Body of pancreas (tissue), 4 donors: ENCODE measurements at places on chromosomes 2 and 18.

- no peaks in the 10 kb centered on the region for H3K36me3 ChIP-seq
- no peaks in the 10 kb centered on the region for H3K27me3 ChIP-seq
These were observed 36.4 kb downstream of the WDSUB1 start for GRCh38 chr2:159249990-159250715.

- H3K36me3 ChIP-seq: no peaks in the 10 kb centered on the region
- no peak overlapping the region for H3K27ac ChIP-seq
- no peaks in the 10 kb centered on the region for H3K27me3 ChIP-seq
These were observed 169.2 kb upstream of the LRRTM1 start for GRCh38 chr2:80473796-80474195.

DNA sequence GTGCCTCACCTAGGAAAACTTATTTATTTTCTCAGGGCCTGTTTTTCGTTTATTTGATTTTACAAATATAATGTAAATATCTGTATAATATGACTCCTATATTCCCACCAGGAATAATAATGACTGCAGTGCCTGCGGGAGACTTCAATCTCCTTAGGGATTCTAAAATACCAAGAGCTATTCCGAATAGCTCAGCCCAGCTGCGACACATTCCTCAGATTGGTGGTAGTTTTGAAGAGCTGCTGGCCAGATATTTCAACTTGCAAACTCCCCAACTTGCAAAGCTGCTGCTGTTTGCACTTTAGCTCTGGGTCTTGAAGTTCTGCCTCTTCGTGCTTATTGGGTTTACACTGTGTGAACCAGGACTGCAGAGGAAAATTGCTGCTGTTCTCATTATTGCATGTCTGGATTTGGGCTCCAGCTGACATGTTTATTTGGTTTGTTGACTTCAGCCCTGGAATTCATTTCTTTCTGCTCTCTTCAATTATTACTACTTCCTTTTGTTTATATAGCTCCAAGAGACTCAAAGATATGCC lies 480.2 kb upstream of the CHST9 start:
- H3K36me3 ChIP-seq: no peaks in the 10 kb centered on the region
- no peak overlapping the region for H3K27ac ChIP-seq
- no peak for DNase-seq
- no peak overlapping the region for H3K4me3 ChIP-seq
- peaks cover 14% of the 10 kb centered on the region for H3K4me1 ChIP-seq

- H3K36me3 ChIP-seq: no peaks in the 10 kb centered on the region
- no peak for DNase-seq
- no peaks in the 10 kb centered on the region for H3K4me1 ChIP-seq
- H3K27ac ChIP-seq: no peak overlapping the region
- H3K27me3 ChIP-seq: no peaks in the 10 kb centered on the region
- no peak overlapping the region for H3K4me3 ChIP-seq
These were observed 94.0 kb downstream of the GLI2 start for GRCh38 chr2:120829633-120830025.

GRCh38 chr2:42960002-42960841 lies 167.8 kb upstream of the HAAO start:
- no peaks in the 10 kb centered on the region for H3K27me3 ChIP-seq
- H3K4me3 ChIP-seq: no peak overlapping the region
- H3K36me3 ChIP-seq: no peaks in the 10 kb centered on the region
- DNase-seq: no peak

DNA sequence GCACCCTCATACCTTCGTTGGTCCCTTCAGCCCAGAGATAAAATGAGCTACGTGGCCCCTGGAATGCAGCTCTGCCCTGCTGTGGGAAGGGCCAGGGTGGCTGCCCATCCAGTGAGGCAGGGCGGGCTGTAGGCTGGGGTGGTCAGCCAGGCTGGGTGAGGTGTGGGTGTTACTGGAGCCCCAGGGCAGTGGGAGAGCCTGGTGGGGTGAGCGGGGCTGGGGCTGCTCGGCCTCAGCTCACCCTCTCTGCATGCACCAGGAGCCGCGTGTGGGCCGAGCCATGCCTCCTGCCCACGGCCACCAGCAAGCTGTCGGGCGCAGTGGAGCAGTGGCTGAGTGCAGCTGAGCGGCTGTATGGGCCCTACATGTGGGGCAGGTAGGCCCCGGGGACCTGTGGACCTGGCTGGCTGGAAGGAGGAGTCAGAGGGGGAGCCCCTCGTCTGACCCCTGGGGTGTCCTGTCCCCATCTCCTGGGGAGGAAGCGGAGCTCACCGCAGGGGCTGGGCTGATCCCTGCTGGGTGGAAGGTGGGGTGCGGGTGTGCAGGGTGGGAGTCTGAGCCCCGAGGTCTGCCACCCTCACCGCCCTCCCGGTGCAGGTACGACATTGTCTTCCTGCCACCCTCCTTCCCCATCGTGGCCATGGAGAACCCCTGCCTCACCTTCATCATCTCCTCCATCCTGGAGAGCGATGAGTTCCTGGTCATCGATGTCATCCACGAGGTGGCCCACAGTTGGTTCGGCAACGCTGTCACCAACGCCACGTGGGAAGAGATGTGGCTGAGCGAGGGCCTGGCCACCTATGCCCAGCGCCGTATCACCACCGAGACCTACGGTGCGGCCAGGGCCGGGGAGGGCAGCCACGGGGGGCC lies 5.5 kb downstream of the RNPEPL1 start:
- H3K4me1 ChIP-seq: peaks cover 35% of the 10 kb centered on the region
- H3K27me3 ChIP-seq: no peaks in the 10 kb centered on the region

- DNase-seq: no peak
- no peaks in the 10 kb centered on the region for H3K4me1 ChIP-seq
- no peaks in the 10 kb centered on the region for H3K36me3 ChIP-seq
- no peak overlapping the region for H3K4me3 ChIP-seq
- no peak overlapping the region for H3K27ac ChIP-seq
- H3K27me3 ChIP-seq: no peaks in the 10 kb centered on the region
These were observed 46.0 kb downstream of the DGKD start for GRCh38 chr2:233400341-233400740.

GRCh38 chr2:235636546-235636945 lies 142.7 kb downstream of the AGAP1 start:
- no peaks in the 10 kb centered on the region for H3K36me3 ChIP-seq
- no peak for DNase-seq
- H3K4me1 ChIP-seq: peaks cover 8% of the 10 kb centered on the region
- no peak overlapping the region for H3K27ac ChIP-seq
- H3K27me3 ChIP-seq: no peaks in the 10 kb centered on the region
- no peak overlapping the region for H3K4me3 ChIP-seq

- H3K27ac ChIP-seq: no peak overlapping the region
- no peak overlapping the region for H3K4me3 ChIP-seq
- H3K27me3 ChIP-seq: no peaks in the 10 kb centered on the region
- no peak for DNase-seq
These were observed 5.6 kb upstream of the OSR1 start for GRCh38 chr2:19364014-19364413.

- peaks cover 43% of the 10 kb centered on the region for H3K4me1 ChIP-seq
- H3K27ac ChIP-seq: peak overlapping the region; percentile 66
- DNase-seq: no peak
- H3K36me3 ChIP-seq: no peaks in the 10 kb centered on the region
These were observed 5.7 kb downstream of the GFPT1 start for GRCh38 chr2:69381337-69381737.

- H3K27me3 ChIP-seq: no peaks in the 10 kb centered on the region
- no peak overlapping the region for H3K27ac ChIP-seq
- no peaks in the 10 kb centered on the region for H3K36me3 ChIP-seq
- no peak overlapping the region for H3K4me3 ChIP-seq
These were observed 121.1 kb downstream of the ACOXL start for GRCh38 chr2:110853516-110853915.

- H3K27ac ChIP-seq: no peak overlapping the region
- H3K27me3 ChIP-seq: no peaks in the 10 kb centered on the region
- H3K36me3 ChIP-seq: no peaks in the 10 kb centered on the region
- H3K4me1 ChIP-seq: no peaks in the 10 kb centered on the region
These were observed 151.8 kb downstream of the UBR3 start for GRCh38 chr2:169979025-169979424.

- DNase-seq: no peak
- H3K4me3 ChIP-seq: no peak overlapping the region
- H3K27me3 ChIP-seq: no peaks in the 10 kb centered on the region
- peaks cover 6% of the 10 kb centered on the region for H3K4me1 ChIP-seq
- H3K27ac ChIP-seq: no peak overlapping the region
- no peaks in the 10 kb centered on the region for H3K36me3 ChIP-seq
These were observed 234.3 kb downstream of the CDCA7 start for GRCh38 chr2:173588931-173589369.

DNA sequence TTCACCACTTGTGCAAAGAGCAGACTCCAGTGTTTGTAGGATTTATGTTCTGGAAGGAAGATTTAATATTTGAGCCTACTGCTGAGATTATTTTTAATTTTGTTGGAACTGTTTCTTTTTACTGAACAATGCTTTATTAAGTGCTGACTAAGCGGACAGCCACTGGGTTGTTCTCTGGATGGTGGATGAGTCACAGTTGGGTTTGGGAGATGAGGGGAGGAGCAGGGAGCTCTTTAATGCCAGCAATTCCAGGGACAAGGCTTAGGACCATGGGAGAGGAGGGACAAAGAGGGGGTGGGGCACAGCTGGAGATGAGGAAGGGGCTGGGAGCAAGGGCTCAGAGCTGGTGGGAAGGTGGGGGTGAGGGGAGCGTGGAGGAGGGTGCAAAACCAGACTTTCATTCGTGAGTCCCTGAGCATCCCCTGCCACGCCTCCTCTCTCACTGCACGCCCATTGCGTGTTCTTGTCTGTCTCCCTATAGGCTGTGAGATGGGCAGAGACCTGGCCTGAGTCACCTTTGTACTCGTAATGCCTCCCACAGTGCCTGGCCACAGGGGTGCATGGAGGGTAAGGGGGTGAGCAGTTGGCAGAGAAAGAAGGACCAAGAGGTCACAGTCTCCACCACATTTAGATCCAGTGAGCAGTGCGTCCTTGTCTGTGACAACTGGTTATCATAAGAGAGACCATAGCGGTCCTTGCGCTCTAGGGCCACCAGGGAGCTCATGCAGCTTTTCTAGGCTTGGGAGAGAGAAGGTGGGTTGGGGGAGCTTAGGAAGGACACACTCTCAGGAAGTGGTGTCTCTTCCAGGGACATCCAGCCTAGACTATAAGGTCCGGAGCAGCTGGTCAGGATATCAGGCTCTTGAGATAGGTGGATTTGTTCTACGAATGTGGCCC lies 18.4 kb downstream of the SLC4A3 start:
- no peak for DNase-seq
- H3K36me3 ChIP-seq: no peaks in the 10 kb centered on the region
- H3K4me3 ChIP-seq: no peak overlapping the region
- no peaks in the 10 kb centered on the region for H3K27me3 ChIP-seq

DNA sequence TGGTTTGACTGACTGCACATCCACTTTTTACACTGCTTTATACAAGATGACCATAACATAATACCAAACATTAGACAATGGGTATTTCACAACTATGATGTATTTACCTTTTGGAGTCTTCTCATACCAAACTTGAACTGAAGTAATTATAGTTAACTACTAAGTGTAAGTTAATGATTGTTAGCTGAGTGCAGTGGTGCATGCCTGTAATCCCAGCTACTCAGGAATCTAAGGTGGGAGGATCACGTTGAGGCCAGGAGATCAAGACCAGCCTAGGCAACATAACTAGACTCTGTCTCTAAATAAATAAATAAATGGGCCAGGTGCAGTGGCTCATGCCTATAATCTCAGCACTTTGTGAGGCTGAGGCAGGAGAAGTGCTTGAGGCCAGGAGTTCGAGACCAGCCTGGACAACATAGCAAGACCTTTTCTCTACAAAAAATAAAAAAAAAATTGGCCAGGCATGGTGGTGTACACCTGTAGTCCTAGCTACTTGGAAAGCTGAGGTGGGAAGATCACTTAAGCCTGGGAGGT lies 44.9 kb upstream of the ORC2 start:
- no peaks in the 10 kb centered on the region for H3K36me3 ChIP-seq
- no peaks in the 10 kb centered on the region for H3K27me3 ChIP-seq
- no peak overlapping the region for H3K27ac ChIP-seq
- DNase-seq: no peak
- H3K4me3 ChIP-seq: no peak overlapping the region
- peaks cover 14% of the 10 kb centered on the region for H3K4me1 ChIP-seq

DNA sequence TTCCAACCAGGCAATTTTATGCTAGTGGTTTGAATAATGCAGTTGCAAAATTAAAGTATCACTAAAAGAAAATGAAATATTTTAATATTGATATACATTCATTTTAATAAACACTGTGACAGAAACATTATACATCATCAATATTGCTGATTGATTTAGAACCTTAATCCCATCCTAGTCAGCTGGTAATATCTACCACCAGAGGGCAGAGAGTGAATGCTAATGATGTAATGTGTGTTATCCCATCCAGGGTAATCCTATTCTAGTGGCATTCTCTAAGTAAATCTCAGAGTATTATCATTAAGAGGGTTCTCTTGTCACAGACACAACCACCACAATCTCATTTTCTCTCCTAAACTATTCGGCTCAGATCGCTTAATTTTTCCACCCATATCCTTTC lies 477.4 kb downstream of the CPS1 start:
- H3K27me3 ChIP-seq: no peaks in the 10 kb centered on the region
- no peak overlapping the region for H3K4me3 ChIP-seq
- no peak for DNase-seq

DNA sequence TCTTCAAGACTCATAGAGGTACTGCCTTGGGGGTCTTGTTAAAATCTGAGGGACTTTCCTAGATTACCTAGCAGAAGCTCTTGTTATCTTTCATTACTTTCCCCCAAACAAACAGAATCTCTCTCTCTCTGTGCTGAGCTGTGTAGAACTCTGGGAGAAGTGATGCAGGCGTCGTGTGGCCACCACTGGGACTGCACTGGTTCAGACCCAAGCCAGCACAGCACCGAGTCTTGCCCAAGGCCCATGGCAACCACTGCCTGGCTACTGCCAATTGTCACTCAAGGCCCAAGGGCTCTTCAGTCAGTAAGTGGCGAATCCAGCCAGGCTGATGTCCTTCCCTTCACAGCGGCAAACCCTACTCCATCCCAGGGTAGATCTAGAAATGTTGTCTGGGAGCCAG lies 28.6 kb downstream of the PPP1R1C start:
- no peak overlapping the region for H3K4me3 ChIP-seq
- no peak for DNase-seq
- no peaks in the 10 kb centered on the region for H3K36me3 ChIP-seq
- H3K27ac ChIP-seq: no peak overlapping the region
- no peaks in the 10 kb centered on the region for H3K4me1 ChIP-seq
- H3K27me3 ChIP-seq: no peaks in the 10 kb centered on the region

DNA sequence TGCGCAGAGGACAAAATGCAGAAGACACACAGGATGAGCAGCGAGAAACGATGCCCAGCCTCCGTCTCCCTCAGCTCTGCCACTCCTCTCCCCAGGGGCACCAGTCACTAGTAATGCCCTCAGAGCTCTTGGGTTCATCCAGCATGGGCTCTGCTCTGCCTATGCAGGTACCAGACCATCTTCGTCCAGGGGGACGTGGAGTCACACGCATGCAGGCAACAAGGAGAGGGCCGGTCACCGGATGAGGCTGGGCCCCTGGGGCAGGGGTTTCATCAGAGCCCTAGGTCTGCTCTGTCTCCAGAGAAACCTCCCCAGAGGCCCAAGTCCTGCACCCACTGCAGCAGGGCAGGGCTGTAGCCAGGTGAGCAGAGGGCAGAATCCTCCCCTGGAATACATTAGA lies 23.9 kb downstream of the RAB31 start:
- no peaks in the 10 kb centered on the region for H3K36me3 ChIP-seq
- no peak for DNase-seq
- H3K27me3 ChIP-seq: no peaks in the 10 kb centered on the region
- no peak overlapping the region for H3K27ac ChIP-seq
- no peak overlapping the region for H3K4me3 ChIP-seq
